Subcutaneous preadipocyte (primary cell): ENCODE measurements at places on chromosomes 5 and 9. TPM values are rescaled to one million over a fixed set of nuclear protein-coding genes. Genes with fewer than 3 reads are reported as not detected.

Gene SYK
- total RNA-seq, result not detected in 2 replicates

Gene CEP72
- total RNA-seq, result 3.7 and 7.0 TPM in 2 replicates

Gene PCDHB3
- 0.20 and 0.73 TPM in 2 replicates for total RNA-seq

Gene LAMC3
- 0.20 and 0.37 TPM in 2 replicates for total RNA-seq

Gene MTREX
- total RNA-seq, result 108 and 110 TPM in 2 replicates

Gene DIRAS2
- under 0.01 TPM in 1 of 2 replicates, not detected in the other for total RNA-seq

Gene PCDHB9
- under 0.01 TPM in 2 replicates for total RNA-seq

Gene WNK2
- total RNA-seq, result not detected in 2 replicates

Gene ALG2
- 48.7 and 50.3 TPM in 2 replicates for total RNA-seq

Gene SARDH
- 2.0 and 2.6 TPM in 2 replicates for total RNA-seq

Gene CDKN2B
- 9.2 and 29.1 TPM in 2 replicates for total RNA-seq

Gene F2RL1
- total RNA-seq, result 2.9 and 3.1 TPM in 2 replicates

Gene PCDHB2
- 0.59 and 1.5 TPM in 2 replicates for total RNA-seq

Gene SCGB3A2
- total RNA-seq, result not detected in 2 replicates

Gene PDE8B
- under 0.01 TPM in 1 of 2 replicates, not detected in the other for total RNA-seq

Gene ASPN
- total RNA-seq, result 0.78 and 3.3 TPM in 2 replicates

Gene HSPB3
- total RNA-seq, result not detected in 2 replicates

Gene IL3
- not detected in 2 replicates for total RNA-seq

Gene C5orf58
- not detected in 2 replicates for total RNA-seq

Gene SHC3
- 2.6 and 3.7 TPM in 2 replicates for total RNA-seq

Gene PRELID2
- total RNA-seq, result 8.8 and 18.4 TPM in 2 replicates

Gene TMEM171
- total RNA-seq, result 4.4 and 7.4 TPM in 2 replicates

Gene C1QTNF3
- total RNA-seq, result 0.59 and 1.1 TPM in 2 replicates

Gene PRDM9
- total RNA-seq, result not detected in 2 replicates

Gene PCDHB12
- total RNA-seq, result not detected in 2 replicates

Gene ZDHHC11B
- 0.20 TPM in 1 of 2 replicates, not detected in the other for total RNA-seq

Gene RXRA
- total RNA-seq, result 18.4 and 19.7 TPM in 2 replicates

Gene SHISAL2B
- not detected in 2 replicates for total RNA-seq

Gene SLC45A2
- total RNA-seq, result 0.20 and 0.37 TPM in 2 replicates

Gene ATOX1
- total RNA-seq, result 46.7 and 92.2 TPM in 2 replicates

Gene CTNNAL1
- total RNA-seq, result 69.8 and 103 TPM in 2 replicates

Gene NME5
- total RNA-seq, result 1.2 and 3.3 TPM in 2 replicates

Gene TRIP13
- total RNA-seq, result 29.8 and 51.0 TPM in 2 replicates

Gene ARID3C
- total RNA-seq, result under 0.01 TPM in 1 of 2 replicates, not detected in the other

Gene ACTBL2
- under 0.01 TPM in 1 of 2 replicates, not detected in the other for total RNA-seq

Gene ZFP37
- 0.73 and 1.6 TPM in 2 replicates for total RNA-seq

Gene DRD1
- not detected in 2 replicates for total RNA-seq

Gene ZDHHC11
- 0.37 and 2.0 TPM in 2 replicates for total RNA-seq

Gene PLAC8L1
- 0.20 TPM in 1 of 2 replicates, not detected in the other for total RNA-seq

Gene C9orf85
- 14.0 and 14.1 TPM in 2 replicates for total RNA-seq
